ENCODE measurements at places on chromosomes 3 and 15.
A peak's percentile ranks its signal among the peaks of the same experiment; 100 is the strongest.

DNA sequence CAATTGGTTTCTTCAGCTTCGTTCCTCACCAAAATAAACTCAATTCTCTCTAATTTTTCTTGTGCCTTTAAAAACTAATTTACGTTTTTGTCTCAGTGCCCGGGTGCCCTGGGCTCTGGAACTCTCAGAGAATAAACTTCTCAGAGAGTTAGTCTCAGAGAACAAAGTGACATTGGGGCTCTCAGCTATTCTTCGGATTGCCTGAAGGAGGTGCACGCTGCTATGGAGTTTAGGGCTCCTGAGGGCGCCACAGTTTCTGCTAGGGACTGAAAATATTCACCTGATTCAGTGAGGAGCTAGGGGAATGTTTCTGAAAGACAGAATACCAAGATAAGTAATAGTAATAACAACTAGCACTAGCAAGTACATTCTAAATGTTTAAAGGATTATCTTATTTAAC, 22.7 kb downstream of the ZIC4 start:
- DNase-seq = no peak

- no peak for DNase-seq
Measured at GRCh38 chr15:78761891-78762385, 49.3 kb downstream of the ADAMTS7 start.

GRCh38 chr3:43670635-43671522, 19.9 kb upstream of the ABHD5 start:
- no peak for DNase-seq

DNA sequence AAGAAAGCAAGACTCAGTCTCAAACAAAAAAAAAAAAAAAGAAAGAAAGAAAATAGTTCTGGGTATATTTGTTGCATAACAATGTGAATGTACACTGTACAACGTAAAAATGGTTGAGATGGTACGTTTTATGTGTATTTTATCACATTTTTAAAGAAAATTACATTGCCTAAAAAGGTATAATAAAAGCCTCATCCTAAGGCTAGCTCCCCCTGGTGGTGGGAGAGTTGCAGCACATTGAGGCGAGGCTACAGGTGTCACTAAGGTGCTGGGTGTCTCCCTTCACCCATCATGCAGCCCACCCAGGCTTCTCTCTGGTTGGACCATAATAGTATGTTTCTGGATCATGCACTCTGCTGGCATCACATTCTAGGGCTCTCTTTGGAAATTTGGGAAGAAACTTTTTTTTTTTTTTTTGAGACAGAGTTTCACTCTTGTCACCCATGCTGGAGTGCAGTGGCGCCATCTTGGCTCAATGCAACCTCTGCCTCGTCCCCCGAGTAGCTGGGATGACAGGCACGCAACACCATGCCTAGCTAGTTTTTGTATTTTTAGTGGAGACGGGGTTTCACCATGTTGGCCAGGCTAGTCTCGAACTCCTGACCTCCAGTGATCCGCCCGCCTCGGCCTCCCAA, 12.4 kb upstream of the RAB11A start:
- peak; percentile 59 for DNase-seq

GRCh38 chr15:76799760-76800159, 105.4 kb downstream of the SCAPER start:
- DNase-seq = no peak

DNA sequence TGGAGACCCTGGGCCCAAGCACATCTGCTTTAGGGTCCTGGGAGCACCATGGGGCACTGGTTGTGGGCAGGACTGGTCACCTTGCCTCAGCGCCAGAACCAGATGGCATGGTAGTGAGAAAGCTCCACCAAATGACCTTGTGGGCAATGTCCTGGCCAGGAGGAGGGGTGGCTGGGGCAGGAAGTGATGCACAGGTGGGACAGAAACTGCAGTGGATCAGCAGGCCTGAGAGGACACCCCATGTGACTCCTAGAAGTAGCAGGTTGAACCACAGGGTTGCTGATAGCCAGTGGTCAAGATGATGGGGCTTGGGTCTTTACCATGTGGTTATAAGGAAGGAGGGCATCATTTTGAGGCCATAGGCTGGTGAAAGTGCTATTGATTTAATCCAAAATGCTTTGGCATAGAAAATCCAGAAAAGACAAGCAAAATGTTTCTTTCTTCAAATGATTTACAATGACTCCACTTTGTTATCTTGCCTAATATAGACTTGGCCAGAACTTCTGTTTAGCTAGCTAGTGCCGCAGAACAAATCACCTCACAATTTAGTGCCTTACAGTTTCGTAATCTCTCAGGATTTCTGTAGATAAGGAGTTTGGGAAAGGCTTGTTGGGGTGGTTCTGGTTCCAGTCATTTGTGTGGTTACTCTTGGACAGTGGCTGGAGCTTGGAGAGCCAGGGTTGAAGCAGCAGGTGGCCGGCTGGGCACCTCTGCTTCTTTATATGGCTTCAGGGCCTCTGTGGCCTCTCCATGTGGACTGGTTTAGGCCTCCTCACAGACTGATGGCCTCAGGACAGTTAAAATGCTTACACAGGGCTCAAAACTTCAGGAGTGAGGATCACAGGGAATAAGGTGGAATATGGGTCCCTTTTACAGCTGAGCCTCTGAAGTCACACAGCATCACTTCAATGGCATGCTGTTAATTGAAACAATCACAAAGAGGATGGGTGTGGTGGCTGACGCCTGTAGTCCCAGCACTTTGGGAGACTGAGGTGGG, 27.5 kb downstream of the TMEM158 start:
- no peak for DNase-seq

- no peak for DNase-seq
Measured at GRCh38 chr3:159029306-159030026, 227.6 kb downstream of the MFSD1 start.

DNA sequence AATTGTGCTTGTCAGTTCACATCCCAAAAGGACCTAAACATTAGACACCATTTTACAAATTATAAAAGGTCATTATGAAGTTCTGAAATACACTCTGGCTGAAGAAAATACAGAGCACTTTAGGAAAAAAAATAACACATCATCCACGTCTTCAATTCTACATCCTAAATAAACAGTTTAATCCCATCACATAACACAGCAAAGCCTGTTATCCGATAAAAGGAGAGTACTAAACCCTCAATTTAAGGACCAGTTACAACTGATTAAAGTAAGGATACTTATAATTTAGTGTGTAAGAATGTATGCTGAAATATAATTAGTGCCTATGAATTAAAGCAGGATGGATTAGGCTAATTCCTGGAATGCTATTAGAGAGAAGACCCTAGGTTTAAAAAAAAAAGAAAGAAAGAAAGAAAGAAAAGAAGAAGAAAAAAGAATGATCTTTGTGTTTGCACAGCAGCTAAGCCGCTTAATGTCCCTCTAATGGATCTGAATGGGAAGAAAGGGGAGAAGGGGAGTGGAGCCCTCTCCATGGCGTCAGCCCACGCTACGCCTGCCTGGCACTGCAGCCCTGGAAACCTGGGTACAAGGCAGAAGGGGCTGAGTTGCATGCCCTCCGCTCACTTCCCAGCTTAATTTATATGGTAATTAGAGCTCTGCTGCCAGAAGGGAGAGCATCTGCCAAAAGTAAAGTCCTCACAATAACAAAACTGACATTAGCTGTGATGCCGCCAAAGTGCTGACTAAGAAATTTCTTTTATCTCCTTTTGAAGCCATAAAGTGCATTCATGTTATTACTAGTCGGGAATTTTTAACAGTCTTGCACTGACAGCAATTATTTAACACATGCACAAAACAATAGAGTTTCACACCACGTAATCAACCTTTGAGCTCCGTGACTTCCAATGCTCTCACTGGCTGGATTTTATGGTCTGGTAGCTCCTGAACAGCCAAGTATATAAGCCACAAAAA, 90.0 kb downstream of the FSIP1 start:
- peak; percentile 11 for DNase-seq

DNA sequence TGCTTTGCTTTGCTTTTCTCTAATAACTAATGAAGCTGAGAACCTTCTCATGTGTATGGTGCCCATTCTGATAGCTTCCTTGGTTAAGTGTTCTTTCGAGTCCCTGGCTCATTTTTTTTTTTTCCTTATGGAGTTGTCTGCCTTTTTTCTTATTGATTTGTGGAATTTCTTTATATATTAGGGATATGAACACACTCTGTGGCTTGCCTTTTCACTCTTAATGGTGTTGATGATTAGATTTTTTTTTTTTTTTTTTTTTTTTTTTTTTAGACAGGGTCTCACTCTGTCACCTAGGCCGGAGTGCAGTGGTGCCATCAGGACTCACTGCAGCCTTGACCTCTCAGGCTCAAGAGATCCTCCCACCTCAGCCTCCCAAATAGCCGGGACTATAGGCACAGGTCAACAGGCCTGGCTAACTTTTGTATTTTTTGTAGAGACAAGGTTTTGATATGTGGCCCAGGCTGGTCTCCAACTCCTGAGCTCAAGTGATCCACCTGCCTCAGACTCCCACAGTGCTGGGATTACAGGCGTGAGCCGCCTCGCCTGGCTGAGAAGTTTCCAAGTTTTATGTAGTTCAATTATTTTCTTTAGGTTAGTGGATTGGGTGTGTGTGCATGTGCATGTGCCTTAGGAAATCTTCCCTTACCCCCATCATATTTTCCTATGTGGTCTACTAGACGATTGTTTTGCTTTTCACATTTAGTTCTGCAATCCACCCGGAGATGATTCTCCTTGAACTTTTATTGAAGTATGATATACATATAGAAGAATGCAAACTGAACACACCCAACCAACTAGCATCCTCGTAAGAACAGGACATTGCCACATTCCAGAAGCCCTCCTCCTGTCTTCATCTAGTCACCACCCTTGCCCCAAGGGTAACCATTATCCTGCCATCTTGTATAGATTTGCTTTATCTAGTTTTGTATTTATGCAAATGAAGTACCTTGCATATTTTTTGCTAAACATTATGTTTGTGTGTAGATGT, 1.7 kb upstream of the SNRPA1 start:
- no peak for DNase-seq

GRCh38 chr15:59691194-59691805, 2.2 kb upstream of the BNIP2 start:
- no peak for DNase-seq

DNA sequence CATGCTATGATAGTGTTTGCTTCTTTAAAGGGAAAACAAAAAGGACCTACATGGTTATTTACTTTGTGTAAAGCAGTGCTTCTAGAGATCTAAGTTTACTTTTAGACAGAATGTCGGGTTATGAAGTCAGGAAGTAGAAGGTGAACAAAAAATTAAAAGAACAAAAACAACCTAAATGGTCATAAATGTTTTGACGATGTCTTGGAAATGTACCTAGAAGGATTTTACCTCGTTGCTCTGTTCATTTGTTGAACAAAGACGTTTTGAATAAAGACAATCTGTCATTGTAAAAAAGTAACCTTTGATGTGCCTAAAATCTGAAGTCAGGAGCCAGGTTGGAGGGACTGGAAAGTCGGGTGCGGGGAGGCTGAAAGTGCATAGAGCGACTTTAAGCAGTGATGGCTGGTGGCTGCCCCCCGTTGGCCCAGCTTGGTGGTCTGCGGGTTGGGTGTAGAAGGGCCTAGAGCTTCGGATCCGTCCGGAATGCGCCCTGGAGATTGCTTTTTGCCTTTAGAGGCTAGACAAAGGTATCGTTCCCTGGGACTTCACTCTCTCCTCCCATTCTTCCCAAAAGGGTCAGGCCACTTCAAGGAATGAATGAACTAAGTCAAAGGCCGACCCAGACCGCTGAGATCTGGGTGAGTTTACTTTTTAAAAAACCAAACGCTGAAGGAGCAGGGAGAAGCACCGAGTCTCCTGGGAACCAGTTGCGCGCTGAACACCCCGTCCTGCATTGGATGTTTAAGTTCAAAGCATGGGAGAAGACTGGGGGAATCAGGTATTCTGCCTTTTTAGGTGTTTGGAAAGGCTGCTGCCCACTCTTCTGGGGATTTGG, 2.1 kb downstream of the SOX14 start:
- no peak for DNase-seq

- DNase-seq = no peak
Measured at GRCh38 chr3:27752926-27753325, 30.8 kb upstream of the EOMES start.
